Immature natural killer cell (primary cell): ENCODE measurements at places on chromosomes 7 and 10. TPM values are rescaled to one million over a fixed set of nuclear protein-coding genes. Genes with fewer than 3 reads are reported as not detected.

DNA sequence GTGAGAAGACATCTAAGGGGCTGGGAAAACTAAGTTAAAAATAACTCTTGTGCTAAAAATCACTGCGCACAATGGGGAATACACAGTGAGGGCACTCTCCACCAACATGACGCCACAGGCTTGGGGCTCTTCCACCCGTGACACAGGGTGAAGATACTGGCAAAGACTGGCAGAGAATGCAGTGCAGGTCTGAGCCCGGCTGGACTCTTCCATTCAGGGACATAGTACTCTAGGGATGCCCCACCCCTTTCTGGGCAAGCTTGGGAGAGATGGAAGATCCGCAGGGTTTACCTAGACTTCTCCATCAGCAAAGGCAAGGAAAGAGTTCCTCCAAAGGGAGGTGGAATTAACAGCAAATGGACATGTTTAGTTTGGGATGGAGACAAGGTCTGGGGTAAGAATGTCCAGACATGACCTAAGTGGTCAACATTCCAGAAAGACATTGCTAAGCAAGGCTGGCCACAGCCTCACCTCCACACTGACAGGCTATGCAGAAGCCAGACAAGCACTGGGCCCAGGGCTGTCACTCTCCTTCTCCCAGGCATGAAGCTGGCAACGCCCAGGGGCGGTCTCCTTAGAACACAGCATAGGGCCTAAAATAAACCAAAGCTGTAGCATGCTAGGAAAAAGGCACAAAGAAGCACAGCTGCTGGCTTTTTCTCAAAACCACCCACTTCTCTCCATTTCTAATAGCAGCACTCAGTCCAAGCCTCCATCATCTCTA is 28.1 kb downstream of the XPNPEP1 start:
- no peak for DNase-seq

GRCh38 chr7:69778138-69778537 is 179.9 kb downstream of the AUTS2 start:
- DNase-seq: no peak

PLOD3 gene
- 19.6 TPM for polyA plus RNA-seq

DNA sequence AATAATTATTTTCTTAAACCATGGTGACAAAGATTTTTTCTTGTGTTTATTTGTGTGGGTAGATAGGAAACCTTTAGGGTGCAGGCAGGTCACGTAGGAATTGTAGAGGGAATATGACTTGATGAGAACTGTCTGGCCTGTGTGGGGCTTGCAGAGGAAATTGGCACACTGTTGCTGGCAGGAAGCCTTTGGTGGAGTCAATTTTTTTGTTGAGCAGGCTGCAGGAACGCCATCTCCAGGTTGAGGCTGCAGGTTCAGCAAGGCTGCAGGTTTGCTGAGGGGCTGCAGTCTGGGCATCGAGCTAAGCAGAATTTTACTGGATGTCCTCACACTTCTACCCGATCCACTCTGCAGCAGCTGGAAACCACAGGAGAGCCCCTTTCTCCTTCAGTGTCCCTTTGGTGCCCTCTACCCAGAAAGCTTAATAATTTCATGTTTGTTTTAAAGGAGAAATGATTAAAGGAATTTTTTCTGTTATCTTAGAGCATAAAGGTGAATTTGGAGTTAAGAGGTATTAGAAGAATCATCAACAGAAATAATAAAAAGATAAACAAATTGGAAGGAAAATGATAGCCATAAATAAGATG is 37.0 kb downstream of the TBC1D12 start:
- no peak for DNase-seq

FEZF1 gene
- not detected for polyA plus RNA-seq

GJD4 gene
- polyA plus RNA-seq: not detected

GRCh38 chr10:15642095-15642494 is 77.6 kb downstream of the ITGA8 start:
- no peak for DNase-seq

ANKRD61 gene
- polyA plus RNA-seq: not detected

DNA sequence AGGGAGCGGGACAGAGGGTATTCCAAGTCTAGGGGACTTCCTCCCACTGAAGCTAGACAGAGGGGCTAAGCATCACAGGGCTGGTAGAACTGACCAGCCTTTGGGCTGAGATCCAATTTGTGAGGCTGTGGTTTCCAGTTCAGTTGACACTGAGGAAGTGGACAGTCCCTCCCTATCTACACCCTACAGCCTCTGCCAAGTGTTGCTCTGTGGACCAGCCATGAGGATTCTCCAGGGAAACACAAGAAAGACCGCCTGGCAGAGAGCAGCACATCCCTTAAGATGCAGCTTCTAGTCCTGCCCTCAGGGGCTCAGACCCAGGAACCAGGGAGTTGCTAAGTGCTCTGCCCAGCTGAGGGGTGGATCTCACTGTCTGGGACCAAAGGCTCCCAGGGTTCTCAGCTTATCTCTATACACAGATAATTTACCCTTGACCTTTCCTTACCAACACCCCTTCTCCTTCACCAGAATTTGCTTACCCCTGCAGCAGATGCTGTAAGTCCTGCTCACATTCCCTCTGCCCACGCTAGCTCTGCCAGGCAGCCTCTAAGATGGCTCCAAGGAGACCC is 252.0 kb downstream of the SKIDA1 start:
- no peak for DNase-seq

GRCh38 chr10:22854935-22855421 is 72.9 kb upstream of the ARMC3 start:
- no peak for DNase-seq

SCIN gene
- not detected for polyA plus RNA-seq

DNA sequence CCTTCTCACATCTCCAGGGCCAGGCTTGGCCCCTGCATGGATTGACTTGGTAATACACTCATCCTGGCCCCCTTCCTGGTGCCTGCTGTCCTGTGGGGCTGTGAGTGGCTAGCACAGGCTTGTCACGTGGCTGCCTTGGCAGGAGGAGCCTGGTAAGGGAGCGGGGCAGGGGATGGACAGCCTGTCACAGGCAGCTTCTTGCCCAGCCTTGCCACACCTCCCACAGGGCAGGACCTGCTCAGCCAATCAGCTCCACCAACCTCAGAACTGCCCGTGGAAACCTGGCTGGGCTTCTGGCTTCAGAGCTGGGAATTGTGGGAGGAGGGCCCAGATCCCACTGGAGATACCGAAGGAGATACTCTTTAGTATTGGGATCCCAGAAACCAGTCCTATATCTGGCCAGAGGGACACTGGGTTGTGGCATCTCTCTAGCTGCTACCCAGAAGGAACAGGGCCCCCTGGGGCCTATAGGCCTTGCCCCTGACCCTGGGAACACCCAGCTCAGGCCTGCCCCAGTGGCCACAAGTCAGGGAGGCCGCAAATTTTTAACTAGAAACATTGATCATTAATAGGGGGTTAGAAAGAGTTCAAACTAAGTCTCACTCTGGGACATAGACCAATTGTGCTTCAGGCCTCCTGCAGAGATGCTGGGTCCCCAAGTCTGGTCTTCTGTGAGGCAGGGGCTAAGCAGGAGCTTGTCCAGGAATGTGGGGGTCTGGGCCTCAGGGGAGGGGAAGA is at the start of gene HOGA1:
HOGA1 (plus strand) TSS at position 330 of the 738 bp plus-strand sequence; CDS start at position 645, 315 bp downstream.
- DNase-seq: no peak

DNA sequence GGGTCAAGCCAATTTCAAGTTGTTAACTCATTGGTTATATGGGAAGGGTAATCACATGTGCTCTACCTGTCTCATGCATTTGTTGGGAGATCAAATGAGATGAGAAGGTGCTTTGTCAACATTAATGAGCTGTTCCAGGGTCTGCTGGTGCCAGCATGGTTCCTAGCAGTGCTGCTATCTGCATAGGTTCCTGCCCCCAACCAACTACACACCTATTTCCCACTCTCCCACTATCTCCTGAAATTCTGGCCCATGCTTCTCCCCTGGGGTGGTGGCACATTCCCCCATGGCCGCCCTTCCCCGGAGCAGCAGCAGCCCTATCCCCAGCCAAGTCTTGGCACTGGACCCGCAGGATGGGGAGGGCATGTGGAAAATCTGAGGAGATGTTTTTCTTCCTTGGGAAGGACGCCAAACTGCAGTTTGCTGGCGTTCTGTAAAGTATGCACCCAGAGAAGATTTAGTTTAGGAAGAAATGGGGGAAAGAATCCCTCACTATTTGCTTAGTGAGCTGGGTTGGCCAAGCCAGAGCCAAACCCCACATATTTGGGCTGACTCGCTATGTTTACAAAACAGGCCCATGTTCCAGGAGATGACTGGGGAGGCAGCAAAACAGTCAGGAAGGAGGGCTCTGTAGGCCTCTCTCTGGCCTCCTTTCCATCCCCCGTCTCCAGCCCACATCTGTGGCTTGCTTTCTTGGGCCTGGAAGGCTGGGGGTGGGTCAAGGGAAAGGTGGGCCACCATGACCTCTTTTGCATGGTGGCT is 42.5 kb downstream of the PPP1R3C start:
- no peak for DNase-seq

GRCh38 chr10:543131-543530 is 146.3 kb downstream of the DIP2C start:
- DNase-seq: no peak

DNA sequence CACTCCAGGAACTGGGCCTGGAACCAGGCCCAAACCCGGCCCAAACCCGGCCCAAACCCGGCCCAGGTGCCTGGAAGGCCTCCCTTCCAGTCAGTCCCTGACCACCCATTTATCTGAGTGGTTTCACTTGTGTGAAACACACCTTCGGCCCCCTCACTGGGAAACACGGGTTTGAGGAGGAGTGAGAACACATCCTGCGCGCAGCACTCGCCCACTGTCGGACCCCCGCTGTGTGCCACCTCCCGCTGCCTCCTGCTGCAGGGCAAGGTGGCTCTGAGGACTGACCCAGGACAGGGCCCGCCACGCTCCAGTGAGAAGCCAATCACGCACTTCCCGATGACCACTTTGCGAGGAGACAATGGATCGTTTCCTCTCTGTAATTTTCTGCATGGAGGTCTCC is 197.5 kb downstream of the BUB3 start:
- DNase-seq: no peak

DNA sequence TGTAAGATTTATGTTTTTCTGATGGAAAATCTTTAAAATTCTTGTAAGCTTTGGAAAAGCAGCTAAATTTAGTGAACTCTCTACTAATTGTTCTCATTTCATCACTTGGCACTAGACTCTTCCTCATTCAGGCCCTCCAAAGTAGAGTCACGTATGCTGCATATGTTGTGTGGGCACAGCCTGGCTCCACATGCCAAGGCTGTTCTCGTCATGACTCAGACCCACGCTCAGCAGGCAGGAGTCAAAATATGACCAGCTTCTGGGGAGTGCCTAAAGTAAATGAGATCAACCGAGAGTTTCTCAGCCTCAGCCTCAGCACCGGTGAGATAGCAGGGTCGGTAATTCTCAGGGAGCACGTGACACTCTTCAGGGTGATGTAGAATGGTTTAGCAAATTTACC is 1672.9 kb downstream of the REEP3 start:
- no peak for DNase-seq

DNA sequence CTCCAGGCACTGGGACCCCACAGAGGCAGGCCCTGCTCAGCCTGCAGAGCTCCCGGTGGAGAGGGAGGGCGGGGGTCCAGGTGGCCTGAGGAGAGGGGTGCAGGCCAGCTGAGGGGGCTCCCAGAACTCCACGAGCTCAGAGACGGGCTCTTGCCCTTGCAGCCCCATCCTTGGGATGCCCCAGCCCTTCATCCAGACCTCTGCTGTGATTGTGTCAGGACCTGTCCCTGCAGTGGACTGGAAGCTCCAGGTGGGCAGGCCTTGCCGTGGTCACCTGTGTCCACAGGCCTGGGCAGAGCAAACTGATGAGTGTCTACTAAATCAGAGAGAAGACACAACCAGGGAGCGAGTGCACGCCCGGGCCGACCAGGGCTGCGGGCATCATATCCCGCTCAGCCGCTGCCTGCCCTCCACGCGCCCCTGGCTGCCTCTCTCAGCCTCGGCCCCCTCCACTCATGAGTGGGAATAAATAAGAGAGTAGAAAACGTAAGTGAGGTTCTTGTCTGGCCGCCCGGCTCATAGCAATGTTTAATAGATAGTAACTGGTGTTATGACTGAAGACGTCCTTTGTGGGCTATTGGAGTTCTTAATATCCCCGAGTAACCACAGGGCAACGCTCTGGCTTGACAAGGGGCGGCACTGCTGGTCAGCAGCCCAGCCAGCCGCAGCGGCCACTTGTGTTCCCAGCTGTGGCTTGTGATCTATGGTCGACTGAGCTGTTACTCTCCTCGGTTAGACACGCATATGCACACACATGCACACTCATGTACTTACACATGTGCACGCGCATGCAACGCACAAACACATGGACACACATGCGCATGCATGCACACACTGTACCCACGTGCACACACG is 105.6 kb downstream of the LHPP start:
- DNase-seq: no peak

GRCh38 chr10:123433539-123433938 is 232.6 kb upstream of the GPR26 start:
- DNase-seq: no peak

DNA sequence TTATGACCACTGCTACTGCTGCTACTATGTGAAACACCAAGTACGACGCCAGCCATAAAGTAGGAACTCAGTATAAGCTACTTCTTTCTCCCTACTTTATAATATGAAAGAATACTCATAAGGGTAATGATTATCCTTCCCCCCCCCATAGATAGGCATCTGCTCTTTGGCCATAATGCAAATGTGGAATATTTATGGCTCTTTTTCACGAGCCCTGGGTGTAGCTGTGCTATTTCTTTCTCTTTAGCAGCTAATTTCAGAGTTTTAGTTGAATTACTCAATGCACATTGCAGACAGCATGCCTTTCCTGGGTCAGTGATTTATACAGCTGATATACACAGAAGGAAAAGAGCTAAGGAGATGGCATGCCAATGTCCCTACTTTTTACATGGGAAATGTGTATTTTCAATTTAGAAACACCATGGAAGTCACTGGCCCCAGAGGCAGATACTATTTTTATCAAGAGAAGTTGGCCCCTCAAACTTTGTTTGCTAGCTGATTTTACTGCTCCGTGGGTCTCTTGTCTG is 234.1 kb upstream of the KIAA1217 start:
- no peak for DNase-seq

DNA sequence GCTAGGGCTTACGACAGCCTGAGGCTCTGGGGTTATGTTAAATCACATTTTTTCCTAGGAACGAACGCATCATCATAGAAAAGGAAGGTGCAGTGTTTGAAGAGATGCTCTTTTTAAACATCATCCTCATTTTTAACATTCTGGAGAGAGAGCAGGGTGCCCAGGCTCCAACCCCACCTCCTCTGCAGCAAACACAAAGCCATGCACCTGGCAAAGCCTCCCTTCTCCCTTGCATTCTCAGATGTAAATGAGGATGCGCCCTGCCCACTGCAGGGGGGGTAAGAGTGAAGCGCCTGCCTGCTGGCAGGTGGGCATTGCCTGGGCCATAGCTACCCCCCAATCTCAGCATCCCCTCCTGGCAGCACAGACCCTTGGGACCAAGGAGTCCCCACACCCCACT is 92.4 kb downstream of the PTPRN2 start:
- DNase-seq: no peak
